ENCODE measurements at places on chromosomes 4 and X.

DNA sequence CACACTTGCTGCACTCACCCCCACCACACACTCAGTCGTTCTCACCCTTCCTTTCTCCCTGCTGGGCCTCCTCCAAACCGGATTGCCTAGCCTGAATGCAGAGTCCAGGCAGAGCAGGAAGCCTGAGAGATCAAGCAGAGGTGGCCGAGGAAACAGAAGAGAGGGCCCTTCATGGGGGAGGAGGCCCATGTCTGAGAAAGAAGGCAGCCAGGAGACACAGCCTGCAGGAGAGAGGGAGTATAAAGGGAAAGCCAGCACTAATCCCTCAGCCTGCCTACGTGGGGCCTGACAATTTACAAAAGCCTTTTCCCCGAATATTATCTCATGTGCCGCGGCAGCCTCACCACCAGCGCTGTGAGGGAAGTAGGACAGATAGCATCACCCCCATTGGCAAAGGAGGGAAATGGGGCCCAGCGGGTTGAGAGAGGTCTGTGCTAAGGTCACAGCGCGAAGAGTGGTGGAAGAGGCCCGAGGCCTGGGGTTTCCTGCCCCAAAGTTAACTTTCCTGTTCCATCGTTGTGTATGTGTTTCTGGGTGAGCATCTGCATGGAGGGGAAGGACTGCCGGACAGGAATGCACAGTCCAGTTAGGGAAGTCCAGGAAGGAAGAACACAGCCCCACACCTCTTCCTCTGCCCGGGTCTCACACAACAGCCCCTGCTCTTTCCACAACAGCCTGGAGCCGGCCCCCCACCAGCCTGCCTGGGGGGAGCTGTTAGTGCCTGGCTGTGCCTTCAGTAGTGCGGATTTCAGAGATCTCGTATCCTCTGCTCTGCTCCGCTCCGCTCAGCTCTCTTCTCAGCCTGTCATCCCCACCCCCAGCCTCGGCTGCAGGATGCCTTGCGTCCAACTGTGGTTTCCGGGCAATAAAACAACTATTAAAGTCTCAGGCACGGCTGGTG, 50.9 kb upstream of the BCOR start:
- no peak for DNase-seq

DNA sequence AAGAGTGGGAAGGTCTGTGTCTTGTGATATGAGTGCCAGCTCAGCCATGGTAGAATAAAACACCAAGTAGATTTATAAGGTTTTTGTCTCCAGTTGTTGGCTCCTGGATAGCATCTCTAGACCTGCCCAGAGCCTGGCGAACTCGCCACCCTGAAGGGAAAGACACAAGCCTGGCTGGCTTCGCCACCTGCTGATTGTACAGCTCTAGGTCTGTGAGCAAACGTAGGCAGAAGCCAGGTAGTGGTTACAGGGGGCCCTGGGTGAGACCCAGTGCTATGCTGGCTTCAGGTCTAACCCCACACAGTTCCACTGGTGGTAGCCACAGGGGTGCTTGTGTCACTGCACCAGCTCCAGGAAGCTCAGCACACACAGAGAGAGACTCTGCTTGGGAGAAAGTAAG, 100.5 kb downstream of the BLTP1 start:
- no peak for DNase-seq

DNA sequence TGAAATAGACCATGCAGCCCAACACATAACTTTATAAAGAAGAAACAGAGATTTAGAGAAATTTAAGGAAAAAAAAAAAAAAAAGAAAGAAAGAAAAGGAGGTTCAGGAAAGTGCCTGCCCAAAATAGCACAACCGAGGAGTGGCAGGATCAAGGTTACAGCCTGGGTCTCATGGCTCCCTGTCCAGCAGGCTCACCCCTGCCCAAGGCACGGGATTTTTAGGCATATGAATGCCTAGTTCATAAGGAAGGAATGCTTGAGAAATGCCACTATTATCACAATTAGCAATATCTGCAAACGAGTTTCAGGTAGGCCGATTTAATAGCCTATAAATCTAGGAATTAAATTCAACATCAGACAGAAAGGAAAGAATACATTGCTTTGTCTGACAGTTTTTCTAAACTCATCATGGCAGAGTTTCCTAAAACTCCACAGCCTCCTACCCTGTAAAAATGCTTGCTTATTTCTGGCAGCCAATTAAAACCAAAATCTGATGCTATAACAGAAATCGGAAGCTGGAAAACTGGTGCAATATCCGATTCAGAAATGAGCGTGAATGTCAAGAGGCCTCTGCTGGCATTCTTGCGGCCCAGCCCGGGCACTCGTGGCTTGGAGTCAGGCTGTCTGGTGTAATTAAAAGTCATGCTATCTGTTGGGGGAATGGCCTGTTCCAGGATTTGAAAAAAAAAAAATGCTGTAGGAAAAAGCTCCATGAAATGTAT, 63.5 kb downstream of the GEMIN8 start:
- peak; percentile 36 for DNase-seq

GRCh38 chrX:30702736-30703135, 49.5 kb downstream of the GK start:
- peak; percentile 53 for DNase-seq

GRCh38 chr4:91243132-91243531, 1060.6 kb upstream of the GRID2 start:
- DNase-seq: peak; percentile 29

GRCh38 chrX:13540602-13541001, 28.8 kb upstream of the EGFL6 start:
- DNase-seq: no peak

DNA sequence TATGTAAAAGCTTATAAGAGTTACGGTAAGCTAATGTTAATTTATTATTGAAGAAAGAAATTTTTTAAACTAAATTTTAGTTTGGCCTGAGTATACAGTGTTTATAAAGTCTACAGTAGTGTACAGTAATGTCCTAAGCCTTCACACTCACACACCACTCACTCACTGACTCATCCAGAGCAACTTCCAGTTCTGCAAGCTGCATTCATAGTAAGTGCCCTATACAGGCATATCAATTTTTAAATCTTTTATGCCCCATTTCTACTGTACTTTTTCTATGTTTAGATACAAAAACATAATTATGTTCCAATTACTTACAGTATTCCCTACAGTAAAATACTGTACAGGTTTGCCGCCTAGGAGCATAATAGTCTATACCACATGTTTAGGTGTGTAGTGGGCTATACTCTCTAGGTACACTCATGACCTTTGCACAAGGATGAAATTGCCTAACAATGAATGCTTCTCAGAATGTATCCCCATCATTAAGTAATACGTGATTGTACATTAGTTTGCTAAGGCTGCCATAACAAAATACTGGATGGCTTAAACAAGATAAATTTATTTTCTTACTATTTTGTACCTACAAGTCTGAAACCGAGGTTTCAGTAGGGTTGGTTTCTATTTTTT, 333.8 kb upstream of the PCDH7 start:
- DNase-seq: no peak

DNA sequence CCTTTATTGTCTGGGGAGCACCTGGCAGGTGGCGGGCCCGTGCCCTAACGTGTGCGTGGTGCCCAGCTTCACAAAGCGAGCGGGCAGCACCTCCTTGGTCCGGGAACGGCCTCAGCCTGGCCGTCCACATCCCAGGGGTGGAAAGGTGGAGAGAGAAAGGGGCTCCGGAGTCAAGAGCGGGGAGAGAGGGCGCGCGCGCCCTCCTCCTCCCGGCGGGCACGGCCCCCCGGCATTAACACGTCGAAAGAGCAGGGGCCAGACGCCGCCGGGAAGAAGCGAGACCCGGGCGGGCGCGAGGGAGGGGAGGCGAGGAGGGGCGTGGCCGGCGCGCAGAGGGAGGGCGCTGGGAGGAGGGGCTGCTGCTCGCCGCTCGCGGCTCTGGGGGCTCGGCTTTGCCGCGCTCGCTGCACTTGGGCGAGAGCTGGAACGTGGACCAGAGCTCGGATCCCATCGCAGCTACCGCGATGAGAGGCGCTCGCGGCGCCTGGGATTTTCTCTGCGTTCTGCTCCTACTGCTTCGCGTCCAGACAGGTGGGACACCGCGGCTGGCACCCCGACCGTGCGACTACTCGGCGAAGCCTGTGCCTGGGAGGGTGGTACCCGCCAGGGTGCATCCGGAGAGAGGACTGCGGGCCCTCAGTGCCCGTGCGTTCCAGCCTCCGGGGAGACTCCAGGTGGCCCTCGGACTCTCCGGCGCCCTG, at the start of gene KIT:
KIT (plus strand) TSS at position 407 of the 701 bp plus-strand sequence; CDS start at position 465, 58 bp downstream.
- DNase-seq: peak; percentile 3

DNA sequence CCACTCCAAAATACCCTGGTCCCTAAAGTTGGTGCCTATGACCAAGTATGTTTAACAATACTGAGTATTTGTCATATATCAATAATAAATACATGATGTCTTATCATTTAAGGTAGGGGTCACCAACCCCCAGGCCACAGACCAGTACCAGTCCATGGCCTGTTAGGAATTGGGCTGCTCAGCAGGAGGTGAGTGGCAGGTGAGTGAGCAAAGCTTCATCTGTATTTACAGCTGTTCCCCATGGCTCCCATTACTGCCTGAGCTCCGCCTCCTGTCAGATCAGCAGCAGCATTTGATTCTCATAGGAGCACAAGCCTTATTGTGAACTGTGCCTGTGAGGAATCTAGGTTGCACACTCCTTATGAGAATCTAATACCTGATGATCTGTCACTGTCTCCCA, 126.2 kb downstream of the HNRNPD start:
- no peak for DNase-seq

GRCh38 chrX:124386401-124386800, 40.0 kb downstream of the SH2D1A start:
- no peak for DNase-seq

- peak; percentile 50 for DNase-seq
Measured at GRCh38 chrX:110418316-110419235, 59.9 kb downstream of the RTL9 start.

DNA sequence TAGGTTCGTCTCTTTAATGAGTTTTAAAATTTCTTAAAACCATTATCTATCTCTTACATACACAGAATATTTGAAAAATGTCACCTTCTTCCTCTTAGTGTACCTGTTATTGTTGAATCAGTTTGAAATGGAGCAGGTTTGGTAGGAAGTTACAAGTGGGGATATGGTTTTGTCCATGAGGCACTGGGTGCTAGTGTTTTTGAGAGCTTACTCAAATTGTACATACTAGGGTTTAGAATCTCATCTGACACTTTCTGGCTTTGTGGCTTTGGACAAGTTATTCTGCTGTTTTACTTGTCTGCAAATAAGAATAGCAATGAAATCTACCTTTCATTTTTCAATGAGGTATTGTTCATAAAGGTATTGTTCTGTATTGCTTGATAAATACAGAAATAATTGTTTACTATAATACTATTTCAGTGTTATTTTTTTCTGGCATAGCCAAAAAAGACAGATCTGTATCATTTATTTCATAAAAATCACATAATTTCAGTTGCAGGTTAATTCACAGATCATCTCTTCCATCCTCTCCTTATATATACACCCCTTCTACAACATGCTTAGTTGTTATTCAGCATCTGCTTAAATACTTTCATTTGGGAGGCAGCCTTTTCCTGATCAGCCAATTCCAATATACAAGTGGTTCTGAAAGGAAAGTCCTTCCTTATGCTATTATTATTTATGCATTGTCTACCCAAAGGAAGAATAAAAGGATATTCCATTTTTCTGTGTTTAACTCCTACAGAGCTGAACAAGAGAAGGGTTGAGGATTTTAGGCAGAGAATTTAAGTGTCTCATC, 13.3 kb downstream of the NCAPG start:
- DNase-seq: peak; percentile 23

GRCh38 chrX:20116087-20116576, 575 bp downstream of the MAP7D2 start:
- no peak for DNase-seq

GRCh38 chrX:148214786-148215185, 233.6 kb downstream of the FMR1NB start:
- DNase-seq: no peak

DNA sequence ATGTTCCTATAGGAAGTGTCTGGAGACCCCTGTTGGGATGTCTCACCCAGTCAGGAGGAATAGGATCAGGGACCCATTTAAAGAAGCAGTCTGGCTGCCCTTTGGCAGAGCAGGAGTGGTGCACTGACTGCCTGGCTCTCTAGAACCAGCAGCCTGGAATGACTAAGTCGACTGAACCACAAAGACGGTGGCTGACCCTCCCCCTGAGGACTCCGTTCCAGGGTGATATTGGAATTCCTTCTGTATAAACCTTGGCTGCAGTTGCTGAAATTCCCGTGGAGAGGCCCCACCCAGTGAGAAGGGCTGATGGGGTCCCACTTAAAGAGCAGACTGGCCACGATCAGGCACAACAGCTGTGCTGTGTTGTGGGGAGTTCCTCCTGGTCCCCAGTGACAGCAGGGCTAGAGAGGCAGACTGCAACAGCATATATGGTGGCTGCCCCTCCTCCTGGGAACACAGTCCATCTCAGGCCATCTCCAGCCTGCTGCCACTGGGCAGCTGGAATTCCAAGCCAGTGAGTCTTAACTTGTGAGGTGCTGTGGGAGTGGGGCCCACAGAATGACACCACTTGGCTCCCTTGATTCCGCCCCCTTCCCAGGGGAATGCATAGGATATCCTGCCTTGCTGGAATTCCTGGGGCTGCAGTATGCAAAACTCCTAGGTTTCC, 41.8 kb upstream of the RLIM start:
- peak; percentile 78 for DNase-seq

GRCh38 chr4:144509088-144510015, 136.6 kb upstream of the HHIP start:
- no peak for DNase-seq

GRCh38 chrX:127390316-127390715, 570.8 kb downstream of the PRR32 start:
- DNase-seq: no peak
